Large intestine (tissue), 12 donors: ENCODE measurements at places on chromosomes 2 and 18. TPM values are rescaled to one million over a fixed set of nuclear protein-coding genes. Genes with fewer than 3 reads are reported as not detected.

FAM237A gene
- not detected for polyA plus RNA-seq

ELOA2 gene
- polyA plus RNA-seq, result 0.01 TPM

GKN2 gene
- polyA plus RNA-seq, result 0.10 TPM

DNA sequence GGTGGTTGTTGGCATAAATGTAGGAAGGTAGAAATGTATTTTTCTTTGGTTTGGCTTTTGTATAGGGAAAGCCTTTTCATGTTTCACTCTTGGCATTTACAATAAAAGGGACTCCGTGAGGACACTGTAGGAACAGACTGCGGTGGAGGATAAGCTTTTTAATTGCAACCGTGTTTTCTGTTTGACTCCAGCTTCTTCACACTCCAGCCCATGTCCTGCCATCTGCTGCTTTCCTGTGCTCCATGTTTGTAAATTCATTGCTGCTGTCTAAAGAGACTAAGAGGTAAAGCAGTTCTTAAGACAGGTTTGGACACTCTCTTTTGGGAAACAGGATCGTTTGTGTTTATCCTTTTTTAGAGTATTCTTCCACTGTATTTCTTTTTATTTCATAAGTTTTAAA is 33.3 kb downstream of the WDR75 start:
- no peak for DNase-seq

DNA sequence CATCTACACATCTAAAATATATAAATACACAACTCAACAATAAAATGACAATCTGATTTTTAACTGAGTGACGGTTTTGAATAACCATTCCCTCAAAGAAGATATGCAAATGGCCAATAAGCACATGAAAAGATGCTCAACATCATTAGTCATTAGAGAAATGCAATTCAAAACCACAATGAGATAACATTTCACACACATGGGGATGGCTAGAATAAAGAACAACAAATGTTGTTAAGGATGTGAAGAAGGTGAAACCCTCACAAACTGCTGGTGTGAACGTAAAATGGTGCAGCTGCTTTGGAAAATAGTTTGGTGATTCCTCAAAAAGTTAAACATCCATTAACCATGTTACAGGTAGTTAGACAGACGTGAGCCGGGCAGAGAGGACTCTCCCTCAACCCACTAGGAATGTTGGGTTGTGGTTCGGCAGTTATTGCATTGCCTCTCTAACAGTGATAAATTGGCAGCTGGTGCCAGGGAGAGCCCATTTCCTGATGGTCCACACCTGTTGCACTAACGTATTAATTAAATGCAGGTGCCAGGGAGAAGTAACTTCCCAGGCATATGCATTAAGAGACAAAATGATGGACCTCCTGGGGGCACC is 22.3 kb upstream of the DUSP2 start:
- no peak for DNase-seq

DNA sequence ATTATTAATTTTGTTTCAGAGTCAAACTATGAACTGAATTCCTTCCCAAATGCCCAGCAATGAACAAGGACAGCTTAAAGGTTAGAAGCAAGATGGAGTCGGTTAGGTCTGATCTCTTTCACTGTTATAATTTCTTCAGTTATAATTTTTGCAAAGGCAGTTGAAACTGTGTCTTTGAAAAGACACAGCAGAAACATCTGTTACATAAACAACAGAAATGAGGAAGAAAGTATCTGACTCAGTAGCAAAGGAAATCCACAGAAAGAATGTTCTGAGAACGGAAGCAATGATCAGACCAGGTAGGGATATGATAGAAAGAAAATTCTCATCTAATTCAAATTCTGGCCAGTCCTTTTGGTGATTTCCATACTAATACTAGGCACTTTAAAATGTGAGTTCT is 5.2 kb upstream of the RMC1 start:
- DNase-seq, result no peak

DNA sequence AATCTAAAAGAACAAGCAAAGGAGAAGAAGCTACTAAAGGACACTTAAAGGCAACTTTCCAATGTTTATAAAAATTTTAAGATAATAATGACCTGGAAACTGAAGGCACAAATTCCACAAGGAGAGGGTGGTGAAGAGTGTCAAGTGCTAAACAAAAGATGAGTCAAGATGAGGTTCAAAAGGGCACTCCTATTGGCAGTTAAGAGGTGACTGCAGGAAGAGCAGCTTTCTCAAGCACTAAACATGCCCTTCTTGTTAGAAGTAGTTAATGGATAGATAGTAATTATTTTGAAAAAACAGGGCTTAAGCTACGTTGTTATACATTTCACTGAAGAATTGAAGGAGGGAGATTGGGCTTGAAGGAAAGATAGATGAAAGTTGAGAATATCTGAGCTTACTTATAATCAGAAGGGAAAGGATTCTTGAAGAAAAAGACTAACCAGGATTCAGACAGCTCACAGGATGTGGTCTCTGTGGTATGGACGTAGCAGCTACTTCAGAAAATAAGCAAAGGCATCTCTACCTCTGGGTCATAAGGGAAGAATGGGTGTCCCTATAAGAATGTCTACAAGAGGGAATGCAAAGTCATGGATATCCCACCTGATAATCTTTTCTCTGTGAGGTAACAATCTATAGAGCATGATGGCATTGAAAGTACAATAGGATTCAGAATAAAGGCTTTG is 454.7 kb upstream of the SLC39A10 start:
- no peak for DNase-seq

DNA sequence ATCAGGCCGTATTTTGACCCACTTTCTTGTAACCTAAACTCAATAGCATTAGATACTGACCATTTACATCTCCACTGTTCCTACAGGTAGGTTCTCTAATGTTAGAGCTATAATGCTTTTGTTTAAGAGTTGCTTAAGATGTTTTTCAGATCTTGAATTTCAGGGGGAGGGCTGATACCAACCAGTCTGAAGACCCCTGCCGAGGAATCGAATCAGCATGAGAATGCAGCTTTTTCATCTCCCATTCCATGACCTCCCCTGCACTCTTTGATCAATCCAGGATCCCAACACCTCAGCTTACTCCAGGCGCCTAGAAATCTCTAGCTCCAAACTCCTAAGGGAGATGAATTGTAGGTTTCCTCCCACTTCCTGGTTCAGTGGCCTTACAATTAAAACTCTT is 120.5 kb upstream of the MC4R start:
- no peak for DNase-seq

- DNase-seq, result no peak
Observed at GRCh38 chr2:115867024-115867423, 1424.6 kb downstream of the DPP10 start.

GRCh38 chr2:224941960-224942359 is 100.3 kb downstream of the DOCK10 start:
- no peak for DNase-seq

GRCh38 chr2:188204824-188205223 is 86.8 kb upstream of the GULP1 start:
- DNase-seq, result no peak

GRCh38 chr2:16900405-16901025 is 234.9 kb upstream of the CYRIA start:
- DNase-seq, result no peak
